ENCODE measurements at places on chromosomes 6 and 20.

GRCh38 chr6:75081921-75082320, 123.9 kb downstream of the COL12A1 start:
- DNase-seq: no peak

DNA sequence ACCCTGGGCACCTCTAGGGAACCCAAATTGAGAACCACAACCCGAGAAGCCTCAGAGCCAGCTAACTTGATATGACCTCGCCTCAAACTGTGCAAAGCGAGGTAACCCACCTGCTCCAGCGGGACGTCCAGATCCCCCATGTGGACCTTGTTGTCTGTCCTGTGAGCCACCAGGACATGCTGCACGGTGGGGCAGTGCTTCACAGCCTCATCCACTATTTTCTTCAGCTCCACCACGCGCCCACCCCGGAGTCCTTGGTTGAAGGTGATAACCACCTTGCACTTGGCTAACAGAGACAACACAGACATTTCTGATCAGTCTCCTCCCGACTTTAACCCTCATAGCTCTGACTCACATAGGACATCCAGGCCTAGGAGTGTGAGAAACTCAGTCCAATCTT, 30.8 kb upstream of the APMAP start:
- DNase-seq: no peak

DNA sequence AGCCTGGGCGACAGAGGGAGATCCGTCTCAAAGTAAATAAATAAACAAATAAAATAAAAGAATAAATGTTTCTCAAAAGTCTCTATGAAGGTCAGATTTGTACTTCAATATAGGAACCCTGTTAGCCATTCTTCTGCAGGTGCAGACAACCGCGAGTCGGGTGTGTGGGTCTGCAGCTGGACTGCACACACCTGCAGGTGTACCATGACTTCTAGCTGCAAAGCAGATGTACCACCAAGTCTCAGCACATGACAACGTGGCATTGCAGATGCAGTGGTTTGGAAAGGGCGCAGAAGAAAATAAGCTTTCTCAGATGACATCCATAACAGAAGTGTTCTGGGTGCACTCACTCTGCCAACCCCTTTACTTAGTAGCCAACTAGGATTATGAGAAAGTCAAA, 239.7 kb downstream of the ATXN1 start:
- no peak for DNase-seq

DNA sequence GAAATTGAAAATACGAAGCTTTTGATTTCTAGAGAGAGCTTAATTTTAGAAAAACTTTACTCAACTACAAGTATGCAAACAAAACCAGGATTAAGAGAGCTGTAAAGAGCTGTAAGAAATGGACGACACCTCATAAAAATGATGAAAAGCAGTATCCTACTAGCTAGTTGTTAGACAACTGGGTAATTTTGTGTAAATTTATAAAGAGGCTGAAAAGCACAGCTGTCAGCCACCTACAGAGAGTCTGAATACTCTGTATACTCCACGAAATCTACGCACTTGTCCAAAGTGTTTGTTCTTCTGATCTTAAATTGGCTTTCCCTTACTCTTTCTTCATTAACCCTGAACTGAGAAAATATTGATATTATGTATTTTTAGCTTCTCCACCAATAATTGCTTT, 808.4 kb upstream of the EPHA7 start:
- DNase-seq: no peak

DNA sequence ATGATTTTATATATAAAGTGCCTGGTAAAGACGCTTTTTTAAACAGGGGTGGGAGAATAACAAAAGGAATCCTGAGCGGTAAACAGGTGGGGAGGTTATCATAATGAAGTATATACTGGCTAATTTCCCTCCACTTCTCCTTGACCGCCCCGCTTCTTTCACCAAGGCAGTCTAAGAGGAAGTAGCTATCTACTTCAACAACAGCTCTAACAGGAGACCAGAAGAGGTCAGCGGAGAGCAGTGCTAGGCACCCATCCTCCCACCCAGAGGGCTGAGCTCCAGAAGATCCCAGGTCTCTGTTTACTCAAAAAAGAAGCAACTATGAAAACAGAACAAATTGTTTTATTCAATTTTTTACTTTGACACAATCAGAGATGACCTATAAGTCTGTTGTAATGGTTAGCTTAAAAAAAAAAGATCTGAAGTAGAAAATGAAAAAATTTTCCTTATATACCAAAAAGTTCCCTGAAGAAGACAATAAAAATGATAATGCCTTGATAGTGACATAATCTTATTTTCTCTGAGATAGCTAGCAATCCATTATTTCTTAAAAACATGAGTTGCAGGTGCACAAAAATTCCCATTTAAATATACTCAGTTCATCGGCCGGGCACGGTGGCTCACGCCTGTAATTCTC, 141.1 kb downstream of the PDSS2 start:
- DNase-seq: no peak

GRCh38 chr6:67630146-67630545, 1004.9 kb upstream of the ADGRB3 start:
- no peak for DNase-seq

DNA sequence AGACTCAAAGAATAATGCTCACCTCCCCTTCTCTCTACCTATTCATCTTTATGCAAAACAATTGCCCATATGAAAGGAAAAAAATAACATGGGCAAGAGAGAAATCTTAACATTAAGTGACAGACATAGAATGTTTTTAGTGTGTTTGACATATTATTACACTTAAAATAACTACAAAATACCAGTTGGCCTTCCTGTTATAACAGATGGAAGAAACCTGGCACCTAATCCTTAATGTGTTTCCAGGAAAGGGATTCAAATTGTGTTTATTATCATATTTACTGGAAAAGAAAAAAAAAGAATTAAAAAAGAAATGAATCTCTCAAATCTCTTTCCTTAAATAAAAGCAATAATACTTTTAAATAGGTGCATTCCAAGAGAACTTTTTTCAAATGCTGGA, 158.6 kb downstream of the LAMP5 start:
- DNase-seq: no peak

DNA sequence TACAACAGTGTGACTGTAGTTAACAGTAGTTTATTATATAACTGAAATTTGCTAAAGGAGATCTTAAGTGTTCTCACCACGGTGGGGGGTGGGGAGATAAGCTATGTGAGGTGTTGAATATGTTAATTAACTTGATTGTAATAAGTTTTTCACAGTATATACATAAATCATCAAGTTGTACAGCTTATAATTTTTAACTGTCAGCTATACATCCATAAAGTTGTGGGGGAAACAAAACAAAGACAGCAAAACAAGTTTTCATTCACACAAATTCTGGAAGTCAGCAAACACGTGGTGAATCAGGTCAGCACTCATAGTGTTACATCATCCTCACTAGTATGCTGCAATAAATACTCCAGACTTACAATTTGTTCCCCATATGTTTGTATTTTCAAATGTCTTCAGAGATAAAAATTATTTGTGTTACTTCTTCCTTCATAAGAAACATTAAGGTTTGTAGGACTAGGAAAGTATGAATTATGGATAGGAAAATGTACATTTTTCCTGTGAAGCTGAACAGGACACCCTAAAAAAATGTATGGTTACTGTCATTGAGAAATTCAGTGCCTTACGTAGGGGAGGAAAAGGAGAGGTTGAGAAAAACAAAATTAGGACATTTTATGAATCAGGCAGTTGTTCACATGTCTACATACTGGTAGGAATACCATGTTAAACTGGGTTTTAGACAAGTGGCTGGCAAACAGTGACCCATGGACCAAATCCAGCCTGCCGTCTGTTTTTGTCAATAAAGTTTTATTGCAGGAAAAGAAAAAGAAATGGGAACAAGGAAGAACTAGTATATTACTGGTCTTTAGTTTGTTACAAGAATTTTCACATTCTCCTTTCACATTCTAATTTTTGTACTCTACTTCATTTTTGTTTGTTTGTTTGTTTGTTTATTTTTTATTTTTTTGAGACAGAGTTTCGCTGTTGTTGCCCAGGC, 6.0 kb downstream of the SUMO4 start:
- DNase-seq: no peak

DNA sequence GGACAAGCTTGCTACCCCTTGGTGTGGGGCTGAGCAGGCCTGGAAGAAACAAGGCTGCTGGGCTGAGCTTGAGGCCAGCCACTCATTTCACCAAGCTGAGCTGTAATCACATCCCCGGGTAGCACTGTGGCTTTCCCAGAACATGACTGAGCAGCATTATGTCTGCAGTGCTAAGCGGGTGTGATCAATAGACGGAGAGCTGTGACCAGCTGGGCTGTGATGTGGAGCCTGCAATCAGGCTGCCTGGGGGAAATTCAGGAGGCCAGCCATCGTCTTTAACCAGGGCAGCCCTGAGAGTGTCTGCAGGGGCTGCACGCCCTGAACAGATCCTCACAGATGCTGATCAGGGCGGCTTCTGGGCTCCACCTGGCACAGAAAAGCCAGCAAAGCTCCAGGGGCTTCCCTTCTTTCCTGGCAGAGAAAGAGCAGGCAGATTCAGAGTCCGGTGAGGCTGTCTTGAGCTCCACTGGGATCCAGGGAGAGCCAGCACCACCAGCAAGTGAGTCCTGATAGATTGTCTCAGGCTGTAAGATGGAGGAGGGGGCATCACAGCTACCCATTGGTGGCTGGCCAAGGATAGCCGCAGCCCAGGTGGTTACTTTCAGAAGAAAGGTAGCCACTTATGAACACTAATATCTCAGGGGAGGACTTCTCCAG, 165.9 kb downstream of the NRN1 start:
- no peak for DNase-seq

DNA sequence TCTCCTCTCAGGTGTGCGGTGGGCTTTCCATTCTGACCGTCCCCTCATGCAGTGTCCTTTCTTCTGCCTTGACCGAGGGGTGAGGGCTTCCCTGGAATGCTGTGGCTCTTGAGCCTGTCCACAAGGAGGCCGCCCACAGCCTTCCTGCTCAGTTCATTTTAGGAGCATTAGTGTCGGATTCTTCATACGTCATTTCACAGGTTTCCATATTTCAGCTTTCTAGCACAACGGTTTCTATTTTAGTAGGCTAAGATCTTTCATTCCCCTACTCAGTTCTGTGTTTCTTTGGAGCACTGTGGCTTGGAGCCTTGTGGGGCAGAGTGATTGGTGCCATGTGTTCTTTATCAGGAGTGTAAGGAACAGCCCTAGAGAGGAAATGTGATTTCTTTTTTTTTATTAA, 5.5 kb downstream of the PPP1R3G start:
- DNase-seq: no peak

DNA sequence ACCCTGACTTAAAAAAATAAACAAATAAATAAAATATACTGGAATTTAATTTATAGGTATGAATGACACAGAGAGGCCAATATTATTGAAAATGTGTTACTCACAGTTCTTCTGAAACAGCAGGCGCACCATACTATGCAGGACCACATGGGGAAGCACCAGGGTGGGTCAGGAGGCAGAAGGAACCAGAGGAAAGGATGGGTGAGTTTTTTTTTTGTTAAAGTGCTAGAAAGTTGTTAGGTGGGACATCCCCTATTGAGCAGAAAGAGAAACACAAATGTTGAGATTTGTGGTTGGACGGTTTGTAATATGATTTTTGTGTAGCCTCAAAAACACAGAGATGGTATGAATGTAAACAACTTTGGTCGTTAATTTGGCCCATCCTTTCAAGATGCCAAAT, 26.0 kb downstream of the PTPRA start:
- DNase-seq: no peak

GRCh38 chr6:21381331-21381963, 212.1 kb upstream of the SOX4 start:
- no peak for DNase-seq

All from activated CD8-positive, alpha-beta memory T cell treated with anti-CD3 and anti-CD28 coated beads for 1 hour (primary cell).